Fibroblast of gingiva (primary cell): ENCODE measurements at places on chromosomes 1 and 21.

DNA sequence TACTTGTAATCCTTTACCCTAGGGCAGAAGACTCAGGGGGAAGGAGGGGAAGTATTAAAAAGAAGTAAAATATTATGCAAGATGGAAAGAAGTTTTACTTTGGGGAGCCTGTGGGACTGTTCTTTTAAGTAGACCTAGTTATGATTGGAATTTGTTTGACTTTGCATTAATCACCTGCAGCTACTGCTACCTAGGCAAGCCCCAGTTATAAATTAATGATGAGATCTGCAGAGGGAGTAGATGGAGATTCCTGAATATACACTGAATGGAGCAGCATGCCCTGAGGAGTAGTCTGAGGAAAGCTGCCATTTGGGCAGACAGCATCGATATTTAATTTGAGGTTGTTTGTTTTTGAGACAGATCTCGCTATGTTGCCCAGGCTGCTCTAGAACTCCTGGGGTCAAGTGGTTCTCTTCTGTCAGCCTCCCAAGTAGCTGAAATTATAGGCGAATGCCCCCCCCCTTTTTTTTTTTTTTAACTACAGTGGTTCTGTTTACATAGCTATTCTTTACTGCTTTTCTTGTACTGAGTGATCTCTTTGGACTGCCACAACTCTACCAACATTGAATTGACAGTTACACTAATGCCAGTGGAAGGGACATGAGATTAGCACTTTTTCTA is 81.4 kb upstream of the SERTAD4 start:
- no peak for DNase-seq

DNA sequence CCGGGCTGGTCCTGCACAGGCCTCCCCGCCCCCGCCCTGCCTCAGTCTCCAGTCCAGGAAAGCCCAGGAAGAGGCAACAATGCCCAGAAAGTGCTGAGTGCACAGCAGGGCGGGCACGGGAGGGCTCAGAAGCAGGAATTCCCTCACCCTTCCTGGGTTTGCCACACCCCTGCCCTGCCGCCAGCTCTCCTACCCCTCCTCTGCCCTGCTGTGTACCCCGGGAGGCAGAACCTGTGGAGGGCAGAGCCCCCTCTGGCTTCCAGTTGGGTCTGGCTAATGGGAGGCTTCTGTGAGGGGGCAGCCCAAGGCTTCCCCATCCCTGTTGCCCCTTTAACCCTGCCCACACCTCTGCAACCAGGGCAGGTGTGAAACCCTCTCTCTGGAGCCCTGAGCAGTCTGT is 47.5 kb upstream of the CSF3R start:
- DNase-seq: no peak

DNA sequence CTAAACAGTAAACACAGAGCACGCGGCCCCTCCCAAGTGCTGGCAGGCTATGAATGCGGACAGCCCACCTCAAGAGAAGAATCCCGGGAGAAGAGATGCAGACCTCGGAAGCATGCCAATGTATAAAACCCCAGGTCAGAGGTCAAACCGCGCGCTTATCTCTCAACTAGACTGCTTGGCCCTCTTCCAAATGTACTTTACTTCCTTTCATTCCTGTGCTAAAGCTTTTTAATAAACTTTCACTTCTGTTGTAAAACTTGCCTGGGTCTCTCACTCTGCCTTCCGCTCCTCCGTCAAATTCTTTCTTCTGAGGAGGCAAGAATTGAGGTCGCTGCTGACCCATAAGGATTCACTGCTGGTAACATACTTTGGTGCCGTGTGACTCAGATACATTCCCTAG is 216.0 kb downstream of the S1PR1 start:
- no peak for DNase-seq

DNA sequence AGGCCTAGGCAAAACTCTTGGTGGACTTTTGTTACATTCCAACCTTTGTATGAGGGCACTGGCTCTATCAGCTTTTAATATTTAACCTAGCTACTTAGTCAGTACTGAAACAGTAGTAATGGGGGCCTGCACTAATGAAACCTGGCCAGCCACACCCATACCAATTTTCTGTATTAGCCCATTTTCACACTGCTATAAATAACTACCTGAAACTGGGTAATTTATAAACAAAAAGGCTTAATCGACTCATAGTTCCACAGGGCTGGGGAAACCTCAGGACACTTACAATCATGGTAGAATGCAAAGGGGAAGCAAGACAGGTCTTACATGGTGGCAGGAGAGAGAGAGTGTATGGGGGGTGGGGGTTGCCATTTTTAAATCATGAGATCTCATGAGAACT is 245.7 kb upstream of the RGS18 start:
- DNase-seq: no peak
